Stimulated activated CD8-positive, alpha-beta memory T cell treated with anti-CD3 and anti-CD28 coated beads, Interleukin-15, amount 100 ng/mL, for 24 hours (primary cell): ENCODE measurements at places on chromosomes 2 and 18.

DNA sequence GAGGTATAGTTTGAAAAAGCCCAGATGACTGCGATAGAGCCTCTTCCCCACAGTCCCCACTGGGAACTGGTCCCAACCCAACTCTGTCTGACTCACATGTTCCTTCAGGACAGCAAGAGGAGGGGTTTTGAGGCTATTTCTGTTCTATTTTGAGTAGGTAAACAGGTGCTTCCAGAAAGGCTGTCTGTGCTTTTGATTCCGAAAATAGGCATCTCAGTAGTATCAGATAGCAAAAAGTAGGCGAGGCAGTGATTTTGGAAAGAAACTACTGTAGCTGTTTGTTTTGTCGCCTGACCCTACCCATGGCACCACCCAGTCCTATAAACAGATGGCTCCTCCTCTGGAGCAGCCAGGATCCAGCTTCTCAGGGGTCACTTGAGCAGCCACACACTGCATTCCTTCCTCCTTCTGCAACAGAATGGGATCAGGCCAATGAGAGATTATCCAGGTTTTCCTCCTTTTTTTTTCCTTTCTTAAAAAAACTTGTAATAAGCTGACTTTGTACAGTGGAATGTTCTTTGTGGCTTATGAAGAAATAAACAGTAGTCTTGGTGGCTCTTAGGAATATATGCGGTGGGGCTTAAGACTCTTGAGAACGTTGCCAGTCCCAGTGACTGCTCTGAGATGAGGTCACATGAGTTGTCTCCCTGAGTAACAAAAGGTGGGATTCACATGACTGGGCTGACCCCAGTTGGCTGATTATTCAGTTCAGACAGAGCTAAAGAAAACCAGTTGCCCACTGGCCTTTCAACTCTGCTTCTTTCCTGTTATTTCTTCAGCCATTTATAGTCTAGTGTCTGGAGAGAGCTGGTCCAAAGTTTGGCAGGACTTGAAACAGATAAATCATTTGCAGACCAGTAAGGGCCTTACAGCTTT, 98.6 kb downstream of the KCNS3 start:
- no peak for DNase-seq

- DNase-seq: peak; percentile 31
These were observed 26.8 kb downstream of the MPHOSPH10 start for GRCh38 chr2:71157124-71157793.

DNA sequence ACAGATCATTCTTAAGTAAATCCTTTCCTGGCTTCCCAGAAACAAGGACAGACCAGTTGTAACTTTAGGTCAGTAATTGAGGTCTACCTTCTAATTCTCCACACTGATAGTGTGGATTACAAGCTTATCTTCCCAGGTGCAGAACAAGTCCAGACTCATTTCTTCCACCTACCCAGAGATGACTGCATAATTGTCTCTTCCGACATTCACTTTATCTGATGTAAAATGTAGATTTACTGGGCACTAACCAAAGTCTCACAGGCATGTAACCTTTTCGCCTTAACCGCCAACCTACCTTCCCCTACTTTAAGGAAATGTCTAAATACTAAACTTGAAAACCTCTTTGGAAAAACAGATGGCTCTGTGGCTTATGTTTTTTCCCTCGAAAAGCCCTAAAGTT, 96.2 kb downstream of the NCK2 start:
- no peak for DNase-seq

- no peak for DNase-seq
These were observed 1.2 kb upstream of the NPAS2 start for GRCh38 chr2:100818606-100819369.

- no peak for DNase-seq
These were observed 68.4 kb downstream of the KIAA2012 start for GRCh38 chr2:202141329-202141947.

- DNase-seq: no peak
These were observed 18.5 kb upstream of the CCDC93 start for GRCh38 chr2:118032169-118033013.

- DNase-seq: no peak
These were observed 18.9 kb upstream of the POLR1B start for GRCh38 chr2:112523291-112523777.

DNA sequence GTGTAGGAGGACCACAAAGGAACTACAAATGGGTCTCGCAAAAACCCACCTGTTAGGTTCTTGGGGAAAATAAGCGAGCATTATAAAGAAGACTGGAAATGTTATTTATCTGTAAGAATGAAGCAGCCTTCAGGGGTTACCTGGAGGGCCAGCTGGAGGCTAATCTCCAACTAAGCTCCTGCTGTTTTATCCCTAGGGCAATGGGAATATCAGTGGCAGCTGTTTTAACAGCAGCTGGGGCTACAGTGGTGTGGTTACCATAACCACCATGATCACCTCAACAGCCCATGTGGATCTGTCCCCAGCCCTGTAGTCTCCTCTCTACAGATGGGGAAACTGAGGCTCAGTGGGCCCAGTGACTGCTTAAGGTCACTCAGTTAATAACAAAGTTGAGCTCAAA, 108.1 kb downstream of the FTCDNL1 start:
- no peak for DNase-seq

- DNase-seq: no peak
These were observed 136.0 kb upstream of the SIX2 start for GRCh38 chr2:45145073-45145899.

DNA sequence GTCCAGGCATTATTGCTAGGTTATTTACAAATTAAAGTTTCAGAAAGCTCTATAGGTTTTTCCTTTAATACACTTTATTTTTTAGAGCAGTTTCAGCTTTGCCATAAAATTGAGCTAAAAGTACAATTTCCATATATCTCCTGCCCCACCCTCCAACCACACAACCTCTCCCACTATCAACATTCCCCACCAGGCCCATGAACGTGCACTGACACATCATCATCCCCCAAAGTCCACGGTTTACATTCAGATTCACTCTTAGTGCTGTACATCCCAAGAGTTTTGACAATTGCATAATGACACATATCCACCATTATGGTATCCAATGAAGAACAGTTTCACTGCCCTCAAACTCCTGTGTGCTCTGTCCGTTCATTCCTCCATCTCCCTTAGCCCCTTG, 139.4 kb downstream of the NBAS start:
- DNase-seq: no peak

DNA sequence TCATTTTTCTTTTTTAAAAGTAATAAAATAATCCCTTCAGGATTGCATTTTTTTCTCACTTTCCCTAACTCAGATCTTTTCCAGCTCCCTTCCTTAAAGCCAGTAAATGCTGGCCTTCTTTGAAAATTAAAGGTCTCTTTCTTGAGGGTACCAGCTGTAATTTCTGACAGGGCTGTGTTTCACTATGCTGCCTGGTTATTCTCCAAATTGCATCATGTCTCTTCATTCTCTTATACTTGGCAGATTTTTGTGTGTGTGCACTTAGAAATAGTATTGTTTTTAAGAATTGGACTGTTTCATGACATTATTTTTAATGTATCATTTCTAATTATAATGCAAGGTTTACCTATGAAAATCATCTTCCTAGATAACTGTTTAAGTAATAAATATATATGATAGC, 72.0 kb upstream of the EPB41L5 start:
- DNase-seq: no peak

GRCh38 chr2:168607992-168608391, 151.9 kb downstream of the CERS6 start:
- DNase-seq: no peak

- DNase-seq: no peak
These were observed 72.1 kb downstream of the BCL2 start for GRCh38 chr18:63247506-63247905.

- DNase-seq: no peak
These were observed 65.9 kb downstream of the AP1S3 start for GRCh38 chr2:223771475-223771874.

DNA sequence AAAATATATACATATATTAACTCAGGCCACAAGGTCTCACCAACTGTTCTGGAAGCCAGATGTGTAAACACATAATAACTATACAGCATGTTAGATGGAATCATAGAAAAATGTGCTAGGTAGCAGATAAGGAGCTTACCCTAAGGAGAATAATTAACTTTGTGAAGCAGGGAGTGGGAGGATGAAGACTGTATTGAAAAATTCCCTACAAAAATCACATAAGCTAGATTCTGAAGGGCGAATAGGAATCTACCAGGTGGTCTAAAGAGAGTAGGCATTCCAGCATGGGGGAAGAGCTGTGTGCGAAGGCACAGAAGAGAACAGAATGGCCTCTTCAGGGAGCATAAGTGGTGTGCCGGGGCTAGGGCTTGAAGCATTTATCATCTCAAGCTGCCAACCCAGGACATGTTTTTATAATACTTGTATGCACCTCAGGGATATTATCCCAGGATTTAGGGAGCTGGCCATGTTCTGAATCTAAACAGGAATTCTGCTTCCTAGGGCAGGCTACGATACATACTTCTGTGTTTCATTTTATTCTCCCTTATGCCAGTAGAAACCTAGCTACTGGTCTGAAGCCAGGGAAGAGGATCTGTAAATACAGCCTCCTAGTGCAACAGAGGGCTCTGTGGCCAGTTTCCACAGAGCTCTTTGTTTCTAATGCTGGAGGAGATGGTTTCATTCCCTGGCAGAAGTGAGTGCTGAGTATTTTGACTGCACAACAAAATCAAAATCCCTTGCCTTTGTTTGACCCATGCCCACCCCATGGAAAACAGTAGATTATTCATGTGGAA, 56.7 kb downstream of the NEMP2 start:
- DNase-seq: no peak

- DNase-seq: no peak
These were observed 51.5 kb downstream of the EDAR start for GRCh38 chr2:108937367-108938017.

- no peak for DNase-seq
These were observed 67.7 kb downstream of the ZNF521 start for GRCh38 chr18:25284281-25284680.

DNA sequence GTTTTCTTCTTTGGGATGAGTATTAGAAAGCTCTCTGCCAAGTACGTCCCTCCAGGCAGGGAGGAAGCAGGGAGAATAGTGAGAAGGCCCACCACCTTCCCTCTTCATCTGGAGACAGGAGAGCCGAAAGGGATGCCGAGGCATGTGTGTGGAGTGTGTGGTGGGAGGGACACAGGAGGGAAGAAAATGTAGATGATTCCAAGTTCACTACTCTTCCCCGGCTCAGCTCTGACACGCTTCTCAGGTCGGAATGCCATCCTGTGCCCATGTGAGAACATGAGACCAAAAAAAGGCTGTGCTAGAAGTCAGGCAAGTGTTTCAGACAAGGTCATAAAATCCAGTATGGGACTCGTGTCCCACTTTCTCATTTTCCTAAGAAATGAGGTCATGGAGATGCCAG, 47.4 kb downstream of the GYPC start:
- no peak for DNase-seq

DNA sequence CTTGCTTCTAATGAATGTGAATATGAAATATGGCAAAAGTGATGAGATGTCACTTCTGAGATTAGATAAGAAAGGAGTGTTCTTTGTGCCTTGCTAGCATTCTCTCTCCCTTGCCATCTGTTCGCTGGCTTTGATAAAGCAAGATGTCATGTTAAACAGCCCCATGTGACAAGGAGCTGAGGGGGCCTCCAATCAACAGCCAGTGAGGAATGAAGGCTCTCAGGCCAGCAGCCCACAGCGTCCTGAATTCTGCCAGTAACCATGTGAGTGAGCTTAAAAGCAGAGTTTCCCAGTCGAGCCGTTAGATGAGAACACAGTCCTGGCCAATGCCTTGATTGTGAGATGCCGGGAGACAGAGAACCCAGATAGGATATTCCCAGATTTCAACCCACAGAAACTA, 198.8 kb downstream of the IRS1 start:
- no peak for DNase-seq
